EH (cell line): ENCODE measurements at places on chromosomes 1 and 21.

DNA sequence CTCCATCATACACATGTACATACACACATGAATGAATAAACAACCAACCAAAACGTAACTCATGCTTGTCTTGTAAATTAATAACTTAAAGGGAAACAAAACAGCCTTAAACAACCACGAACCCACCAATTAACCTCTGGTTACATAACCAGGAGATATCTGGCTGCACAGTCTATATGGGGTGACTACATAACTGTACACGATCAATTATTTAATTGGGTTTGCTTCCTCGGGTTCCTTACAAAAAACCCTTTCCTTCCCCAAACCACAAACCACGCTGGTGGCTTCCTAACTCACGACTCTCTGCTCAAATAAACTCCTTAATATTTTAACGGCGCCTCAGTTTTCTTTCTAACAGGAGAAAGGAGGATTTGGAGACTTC lies 744 bp downstream of the ZNF670 start:
- DNase-seq: peak; percentile 22

- DNase-seq: no peak
These were observed 93.8 kb downstream of the ZFYVE9 start for GRCh38 chr1:52235646-52236045.

GRCh38 chr1:201038186-201038876 lies 14.8 kb upstream of the KIF21B start:
- DNase-seq: no peak

- no peak for DNase-seq
These were observed 192.2 kb downstream of the ST6GALNAC3 start for GRCh38 chr1:76266762-76267161.

DNA sequence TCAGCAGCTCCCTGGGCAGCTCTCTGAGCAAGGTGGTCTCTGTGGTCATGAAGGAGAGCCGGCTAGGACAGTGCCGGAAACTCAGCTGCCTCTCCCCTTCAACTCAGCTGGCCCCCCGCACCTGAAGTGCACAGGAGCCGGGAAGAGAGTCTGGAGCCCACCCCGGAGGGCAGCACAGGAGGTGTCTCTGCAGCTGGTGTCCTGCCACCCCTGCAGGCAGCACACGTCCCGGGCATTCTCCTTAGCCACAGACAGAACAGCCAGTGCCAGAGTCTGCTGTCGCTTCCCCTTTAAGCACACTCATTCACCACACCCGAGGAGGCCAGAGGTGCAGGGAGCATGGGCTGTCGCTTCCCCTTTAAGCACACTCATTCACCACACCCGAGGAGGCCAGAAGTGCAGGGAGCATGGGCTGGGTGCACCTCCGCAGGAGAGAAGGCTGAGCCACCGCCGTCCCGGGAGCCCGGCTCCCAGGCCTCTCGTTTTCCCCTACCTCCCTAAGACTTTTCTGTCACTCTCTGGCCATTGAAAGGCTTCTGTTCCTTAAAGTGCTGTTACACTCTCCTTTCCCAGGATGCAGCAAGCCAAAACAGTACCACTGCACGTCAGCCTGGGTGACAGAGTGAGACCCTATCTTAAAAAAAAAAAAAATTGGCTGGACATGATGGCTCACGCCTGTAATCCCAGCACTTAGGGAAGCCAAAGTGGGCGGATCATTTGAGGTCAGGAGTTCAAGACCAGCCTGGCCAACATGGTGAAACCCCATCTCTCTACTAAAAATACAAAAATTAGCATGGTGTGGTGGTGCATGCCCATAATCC lies 16.9 kb upstream of the SAMD11 start:
- peak; percentile 70 for DNase-seq

DNA sequence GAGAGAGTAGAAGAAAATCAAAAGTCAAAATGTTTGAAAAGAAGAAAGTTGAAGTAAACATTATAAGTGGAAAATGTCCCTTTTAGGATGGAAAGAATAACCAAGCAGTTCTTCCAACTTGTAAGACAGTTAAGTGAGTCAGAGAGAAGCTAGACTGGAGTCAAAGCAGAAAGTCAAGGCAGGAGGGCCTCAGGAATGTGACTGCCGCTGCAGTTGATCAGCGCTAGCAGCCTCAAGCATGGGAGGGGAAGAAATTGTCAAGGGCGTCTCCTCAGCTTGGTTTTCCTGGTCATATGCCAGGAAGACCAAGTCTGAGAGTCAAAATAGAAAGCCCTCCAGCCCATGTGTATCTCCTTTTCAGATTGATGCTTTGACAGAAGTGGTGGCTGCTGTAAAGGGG lies 23.2 kb downstream of the HAO2 start:
- DNase-seq: no peak

GRCh38 chr1:25973610-25974321 lies 24.1 kb downstream of the PAFAH2 start:
- DNase-seq: peak; percentile 38

GRCh38 chr1:3508757-3509415 lies 54.4 kb downstream of the ARHGEF16 start:
- no peak for DNase-seq

DNA sequence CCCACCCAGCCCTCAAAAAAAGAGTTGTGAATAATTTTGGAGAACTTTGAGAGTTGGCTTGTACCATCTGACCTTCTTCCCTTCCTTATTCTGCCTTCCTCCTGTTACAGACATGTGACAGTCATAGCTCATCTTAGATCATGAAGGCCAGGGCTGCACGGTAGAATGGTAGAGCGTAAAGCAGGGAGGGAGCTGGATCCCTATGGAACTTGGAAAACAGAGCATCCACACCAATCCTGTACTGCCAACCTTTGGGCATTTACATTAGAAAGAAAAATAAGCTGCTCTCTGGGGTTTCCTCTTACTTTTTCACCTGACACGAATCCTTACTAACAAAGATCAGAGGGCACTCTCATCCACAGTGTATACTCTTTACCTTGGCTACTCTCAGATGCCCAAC lies 121.5 kb downstream of the GPR52 start:
- no peak for DNase-seq

DNA sequence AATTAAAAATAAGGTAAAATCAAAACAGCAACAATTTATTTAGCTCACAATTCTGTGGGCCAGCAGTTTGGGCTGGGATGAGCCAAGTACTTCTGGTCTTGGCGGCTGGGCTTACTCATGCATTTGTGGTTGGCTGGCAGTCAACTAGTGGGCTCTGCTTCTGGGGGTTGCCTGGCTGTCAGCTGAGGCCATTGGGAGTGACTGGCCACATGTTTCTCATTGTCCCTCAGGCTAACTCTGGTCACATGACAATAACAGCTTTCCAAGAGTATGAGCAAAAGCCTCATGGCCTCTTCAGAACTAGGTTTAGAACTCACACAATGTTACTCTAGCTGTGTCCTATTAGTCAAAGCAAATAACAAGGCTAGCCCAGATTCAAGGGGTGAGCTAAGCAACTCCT lies 15.6 kb upstream of the CHIA start:
- peak; percentile 87 for DNase-seq

GRCh38 chr1:111334169-111334568 lies 43.5 kb downstream of the CHIA start:
- peak; percentile 64 for DNase-seq

DNA sequence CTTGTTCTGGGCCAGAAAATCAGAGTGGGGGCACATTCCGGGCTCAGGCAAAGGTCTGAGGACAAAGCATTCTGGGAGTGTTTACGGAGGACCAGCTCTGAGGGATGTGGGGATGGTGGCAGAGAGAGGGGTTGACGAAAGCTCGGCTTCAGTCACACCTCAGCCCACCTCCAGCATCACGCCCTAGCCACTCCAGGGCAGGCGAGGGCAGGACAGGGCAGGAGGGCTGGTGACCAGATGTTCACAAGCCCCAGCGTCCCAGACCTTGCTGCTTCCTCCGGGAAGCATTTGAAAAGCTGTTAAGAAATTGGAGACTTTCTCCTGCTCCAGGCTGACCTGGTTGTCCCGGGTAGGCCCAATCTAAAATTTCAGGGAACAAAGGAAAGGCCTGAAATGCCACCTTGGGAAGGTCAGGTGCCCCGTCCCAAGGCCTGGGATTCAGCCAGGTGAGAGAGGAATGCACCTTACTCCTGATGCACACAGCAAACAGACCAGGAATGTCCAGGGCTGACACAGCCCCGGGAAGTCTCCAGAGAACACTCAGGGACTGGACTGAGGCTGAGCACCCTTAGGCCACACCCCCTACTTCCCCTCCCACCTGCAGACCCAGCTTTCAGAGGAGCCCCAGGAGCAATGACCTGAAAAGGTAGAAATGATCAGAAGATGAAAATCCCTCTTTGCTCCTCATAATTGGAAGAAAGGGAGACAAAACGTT lies 71.9 kb upstream of the KLHDC7A start:
- DNase-seq: no peak

DNA sequence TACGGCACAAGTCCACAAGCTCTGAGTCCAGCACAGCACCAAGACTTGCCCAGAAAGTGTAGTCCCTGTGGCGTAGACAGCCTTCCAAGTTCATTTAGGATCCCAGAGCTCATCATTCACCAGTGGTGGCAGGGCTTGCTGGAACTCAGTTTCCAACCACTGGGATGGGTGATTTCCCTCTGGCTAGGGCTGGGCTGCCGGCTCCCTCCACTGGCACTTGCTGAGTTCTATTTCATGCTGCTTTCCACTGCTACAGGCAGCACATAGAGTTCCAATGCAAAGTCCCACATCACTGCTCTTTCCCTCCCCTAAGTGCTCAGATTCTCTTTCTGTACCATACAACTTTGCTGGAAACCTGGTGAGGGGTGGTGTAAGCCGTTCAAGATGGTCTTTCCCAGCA lies 510.3 kb upstream of the TMPRSS15 start:
- no peak for DNase-seq

DNA sequence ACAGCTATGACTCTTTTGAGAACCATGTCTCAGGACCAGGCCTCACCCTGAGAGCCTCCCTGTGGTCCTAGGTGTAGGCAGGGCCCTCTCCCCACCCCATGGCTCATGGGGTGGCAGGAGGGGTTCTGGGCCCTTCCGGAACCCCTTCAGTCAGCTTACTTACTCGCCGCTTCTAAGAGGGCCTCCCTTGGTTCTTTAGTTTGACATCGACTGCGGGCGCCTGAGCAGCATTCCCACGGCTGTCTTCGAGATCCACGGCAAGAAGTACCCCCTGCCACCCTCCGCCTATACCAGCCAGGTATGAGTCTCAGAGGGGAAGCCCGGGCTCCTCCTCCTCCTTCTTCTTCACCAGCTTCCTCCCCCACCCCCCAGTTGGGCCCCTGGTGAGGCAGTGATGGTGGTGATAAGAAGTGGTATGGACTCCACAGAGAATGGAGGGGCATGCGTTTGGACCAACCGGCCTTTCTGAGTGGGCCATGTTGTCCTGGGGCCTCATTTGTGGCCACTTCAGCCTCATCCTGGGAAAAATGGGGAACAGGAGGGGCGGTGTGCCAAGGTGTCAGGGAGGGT lies 28.9 kb downstream of the KCNA10 start:
- no peak for DNase-seq

DNA sequence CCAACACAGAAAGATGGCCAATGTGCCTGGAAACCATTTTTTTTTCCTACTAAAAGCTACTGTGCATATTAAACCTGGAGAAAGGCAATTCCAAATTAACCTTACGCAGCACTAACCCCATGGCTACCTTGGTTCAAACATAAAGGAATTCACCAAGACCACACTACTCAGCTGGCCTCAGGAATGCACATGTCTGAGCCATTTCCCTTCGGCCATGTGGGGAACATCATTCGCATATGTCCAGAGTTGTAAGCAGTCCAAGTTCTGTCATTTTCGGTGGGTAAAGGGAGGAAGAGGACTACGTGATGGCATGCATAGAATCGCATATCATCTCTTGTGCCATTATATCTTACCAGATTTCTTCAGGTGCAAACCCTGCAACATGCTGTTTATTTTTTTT lies 175.4 kb downstream of the NTMT2 start:
- peak; percentile 73 for DNase-seq

GRCh38 chr1:96465441-96465840 lies 256.1 kb upstream of the PTBP2 start:
- no peak for DNase-seq

DNA sequence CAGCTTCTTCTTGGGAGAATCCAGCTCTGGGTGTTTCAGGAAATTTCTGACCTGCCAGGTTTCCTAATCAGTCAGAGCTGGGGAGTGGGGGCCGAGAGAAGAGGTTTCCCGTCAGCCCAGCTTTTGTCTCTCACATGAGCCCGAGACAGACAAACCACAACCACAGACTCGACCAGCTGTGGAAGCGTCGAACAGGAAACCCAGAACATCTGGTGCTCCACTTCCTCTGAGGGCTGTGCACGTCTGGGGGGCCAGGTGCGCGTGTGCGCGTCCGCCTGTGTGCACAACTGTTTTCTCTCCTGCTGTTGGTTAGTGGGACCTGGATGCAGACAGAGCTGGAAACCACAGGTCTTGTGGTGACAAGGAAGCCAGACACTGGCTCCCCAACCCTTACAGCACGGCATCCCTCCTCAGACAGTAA lies 113.0 kb upstream of the SLC25A33 start:
- no peak for DNase-seq

DNA sequence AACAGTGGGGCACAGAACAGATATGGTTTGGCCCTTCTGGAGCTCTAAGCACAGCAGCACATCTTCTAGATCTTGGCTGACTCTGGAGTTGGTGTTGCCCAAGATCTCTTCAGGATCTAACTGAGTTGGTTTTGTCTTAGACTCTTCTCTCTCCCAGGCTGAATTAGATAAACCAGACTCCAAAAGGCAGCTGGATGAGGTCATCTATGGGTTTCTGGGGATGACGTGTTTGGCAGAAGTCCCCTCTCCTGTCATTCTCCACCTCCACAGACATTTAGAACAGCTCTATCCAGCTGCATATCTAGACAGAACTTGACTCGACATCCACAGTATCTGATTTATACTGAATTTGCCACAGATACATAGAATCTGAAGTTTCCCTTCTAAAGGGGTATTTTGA lies 75.3 kb downstream of the ST6GALNAC5 start:
- DNase-seq: peak; percentile 65

- no peak for DNase-seq
These were observed 71.6 kb downstream of the ELAVL4 start for GRCh38 chr1:50180367-50180766.

DNA sequence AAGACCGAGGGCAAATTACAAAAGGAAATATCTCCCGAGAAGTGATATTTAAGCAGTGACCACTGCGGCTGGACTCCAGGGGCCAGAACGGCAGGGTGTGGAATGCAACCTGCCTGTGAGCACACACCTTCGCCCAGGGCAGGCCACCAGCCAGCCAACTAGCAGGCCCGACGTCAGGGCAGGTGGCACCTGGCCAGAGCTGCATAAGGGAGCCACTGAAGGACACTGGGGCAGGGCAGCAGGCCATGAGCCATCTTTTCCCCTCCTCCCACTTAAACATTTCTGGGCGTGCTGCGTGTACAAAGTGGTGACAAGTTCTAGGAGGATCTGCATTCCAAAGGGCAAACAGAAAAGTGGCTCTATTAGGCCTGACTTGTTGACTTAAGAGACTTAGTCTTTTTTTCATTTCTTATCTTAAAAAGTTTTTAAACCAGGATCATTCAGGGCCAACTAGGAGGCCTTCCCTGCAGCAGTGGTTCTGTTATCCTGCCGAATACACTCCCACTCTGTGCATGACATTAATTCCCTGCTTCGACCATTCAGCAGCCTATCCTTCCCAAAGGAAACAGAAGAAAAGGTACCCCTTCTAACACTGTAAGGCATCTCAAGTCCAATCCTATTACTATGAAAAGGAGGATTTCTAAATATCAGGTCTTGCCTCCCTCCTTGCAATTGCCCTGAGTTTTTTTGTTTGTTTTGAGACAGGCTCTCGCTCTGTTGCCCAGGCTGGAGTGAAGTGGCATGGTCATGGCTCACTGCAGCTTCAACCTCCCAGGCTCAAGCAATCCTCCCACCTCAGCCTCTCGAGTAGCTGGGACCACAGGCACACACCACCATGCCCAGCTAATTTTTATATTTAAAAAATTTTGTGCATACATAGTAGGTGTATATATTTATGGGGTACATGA lies 96.3 kb downstream of the BCAR3 start:
- DNase-seq: peak; percentile 78

- DNase-seq: no peak
These were observed 562 bp downstream of the SYTL1 start for GRCh38 chr1:27342391-27342777.
